Activated CD4-positive, alpha-beta T cell treated with anti-CD3 and anti-CD28 coated beads, Interleukin-2, amount 50 U/mL, for 48 hours (primary cell): ENCODE measurements at places on chromosomes 7 and 10.

DNA sequence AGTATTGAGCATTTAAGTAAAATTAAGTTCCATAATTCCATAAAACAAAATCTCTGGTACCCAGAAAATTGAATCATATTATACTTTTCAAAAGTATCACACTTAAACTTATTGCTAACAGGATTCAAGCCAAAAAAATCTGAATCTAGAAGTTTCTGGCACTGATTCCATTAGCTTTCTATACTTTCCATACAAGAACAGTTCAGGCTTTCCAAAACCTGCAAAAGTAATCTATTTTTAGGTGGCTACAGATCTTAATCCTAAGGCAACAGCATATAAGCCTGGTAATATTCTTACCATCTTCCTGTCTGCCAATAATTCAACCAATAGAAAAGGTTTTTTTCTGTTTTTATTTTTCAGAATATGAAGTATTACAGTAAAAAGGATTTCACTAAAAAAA lies 185.0 kb downstream of the CRPPA start:
- DNase-seq, result no peak

DNA sequence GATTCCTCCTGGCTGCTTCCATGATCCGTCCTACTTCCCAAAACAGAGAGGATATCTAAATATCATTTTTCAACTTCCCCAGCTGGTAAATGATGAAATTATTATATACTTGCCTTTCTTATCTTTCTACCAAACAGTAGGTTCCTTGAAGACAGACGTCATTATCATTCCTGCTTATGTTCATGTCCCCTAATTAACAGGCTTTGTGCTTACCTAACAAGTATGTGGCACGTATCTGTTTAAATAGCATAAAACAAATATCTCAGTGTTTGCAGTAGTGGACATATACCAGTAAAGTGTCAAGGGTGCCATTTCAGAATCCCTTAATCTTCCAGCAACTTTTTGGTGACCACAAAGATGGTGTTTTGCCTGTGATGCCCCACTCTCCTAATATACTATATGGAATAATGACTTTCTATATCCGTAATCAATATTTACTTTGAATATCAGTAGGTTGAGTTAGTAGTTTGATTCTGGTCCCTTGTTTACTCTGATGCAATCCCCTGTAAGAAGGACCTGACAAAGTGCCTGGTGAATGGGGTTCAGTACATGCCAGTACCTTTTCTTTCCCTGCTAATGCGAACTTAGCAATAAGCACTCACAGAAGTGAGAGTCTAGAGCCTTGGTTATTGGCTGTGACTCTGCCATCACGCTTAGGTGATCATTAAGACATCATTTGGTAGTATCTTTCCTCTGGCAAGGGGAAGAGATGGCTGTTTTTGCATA lies 124.4 kb downstream of the ITIH5 start:
- no peak for DNase-seq

- no peak for DNase-seq
Observed at GRCh38 chr7:95473276-95473985, 12.3 kb upstream of the ASB4 start.

- no peak for DNase-seq
Observed at GRCh38 chr10:28922127-28922526, 244.8 kb downstream of the BAMBI start.
